ENCODE measurements at places on chromosomes 7 and 10.

- no peak for DNase-seq
Observed at GRCh38 chr10:112269266-112269665, 13.9 kb upstream of the TECTB start.

DNA sequence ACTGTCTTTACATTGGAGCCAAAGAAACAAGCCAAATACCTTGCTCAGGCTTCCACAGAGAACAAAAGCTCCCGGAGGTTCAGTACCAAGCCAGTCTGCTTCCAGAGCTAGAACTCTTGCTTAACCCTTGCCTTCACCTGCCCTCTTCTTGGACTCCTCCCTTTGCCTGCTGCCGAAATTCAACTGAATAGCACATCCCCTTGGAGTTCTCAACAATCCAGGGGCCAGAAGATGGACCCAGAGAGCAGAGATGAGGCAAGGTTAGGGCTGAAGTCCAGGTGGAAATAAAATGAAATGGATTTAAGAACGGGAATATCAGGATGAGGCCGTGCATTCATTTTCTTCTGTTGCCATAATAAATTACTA, 876 bp upstream of the PIK3AP1 start:
- DNase-seq, result no peak

GRCh38 chr10:82982110-82982608, 1107.2 kb downstream of the NRG3 start:
- no peak for DNase-seq

GRCh38 chr10:126948355-126949160, 43.3 kb downstream of the DOCK1 start:
- DNase-seq, result no peak

- no peak for DNase-seq
Observed at GRCh38 chr7:38507384-38507783, 123.8 kb downstream of the AMPH start.

- DNase-seq, result no peak
Observed at GRCh38 chr10:132735923-132736391, 50.0 kb downstream of the NKX6-2 start.

- DNase-seq, result no peak
Observed at GRCh38 chr7:135939261-135939812, 37.8 kb downstream of the MTPN start.

DNA sequence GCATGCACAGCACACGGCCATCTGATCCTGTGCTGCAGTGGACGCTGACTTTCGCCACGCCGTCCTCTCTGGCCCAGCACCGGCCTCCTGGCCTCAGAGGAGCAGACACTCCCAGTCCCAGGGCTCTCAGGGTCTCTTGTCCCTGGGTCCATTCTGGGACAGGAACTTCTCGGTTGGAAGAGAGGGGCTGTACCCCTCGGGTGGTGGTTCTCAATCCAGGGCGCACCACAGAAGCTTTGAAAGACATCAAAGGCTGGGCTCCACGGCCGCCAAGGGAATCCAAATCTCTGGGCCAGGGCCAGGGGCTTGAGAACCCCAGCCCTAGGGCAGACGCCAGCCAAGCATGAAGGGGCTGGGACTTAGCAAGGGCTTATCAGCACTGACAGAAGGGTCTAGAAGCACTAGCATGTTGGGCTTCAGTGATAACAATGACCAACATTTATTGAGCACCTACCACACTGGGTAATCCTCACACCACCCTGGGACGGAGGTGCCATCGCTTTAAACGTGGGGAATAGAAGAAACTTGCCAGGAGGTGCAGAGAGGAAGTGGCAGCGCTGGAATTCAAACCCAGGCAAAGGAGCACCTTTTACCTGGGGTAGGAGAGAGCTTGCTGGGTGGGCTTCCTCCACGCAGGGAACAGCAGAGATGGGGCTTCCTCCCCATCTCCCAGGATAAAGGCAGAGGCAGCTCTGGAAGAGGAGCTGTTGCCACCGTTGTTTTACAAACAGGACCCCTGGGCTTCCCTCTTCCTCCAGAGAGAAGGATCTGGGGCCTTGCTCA, 1.8 kb upstream of the PYROXD2 start:
- DNase-seq, result no peak

DNA sequence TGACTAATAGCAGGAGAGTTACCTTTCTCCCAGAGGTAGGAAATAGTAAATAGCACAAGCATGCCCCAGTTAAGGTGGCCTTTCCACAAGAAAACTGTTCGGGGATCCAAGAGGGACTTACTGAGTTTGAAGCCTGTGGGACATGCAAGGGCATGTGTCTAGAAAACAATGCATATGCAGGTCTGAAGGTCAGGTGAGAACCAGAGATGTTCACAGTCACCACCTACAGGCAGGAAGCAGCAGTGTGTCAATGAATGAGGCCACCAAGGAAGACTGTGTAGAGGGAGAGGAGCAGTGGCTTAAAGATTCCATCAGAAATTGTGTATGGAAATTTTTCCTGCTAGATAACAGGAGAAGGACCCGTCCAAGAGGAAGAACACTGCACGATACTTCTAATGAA, 66.0 kb downstream of the CALD1 start:
- no peak for DNase-seq

DNA sequence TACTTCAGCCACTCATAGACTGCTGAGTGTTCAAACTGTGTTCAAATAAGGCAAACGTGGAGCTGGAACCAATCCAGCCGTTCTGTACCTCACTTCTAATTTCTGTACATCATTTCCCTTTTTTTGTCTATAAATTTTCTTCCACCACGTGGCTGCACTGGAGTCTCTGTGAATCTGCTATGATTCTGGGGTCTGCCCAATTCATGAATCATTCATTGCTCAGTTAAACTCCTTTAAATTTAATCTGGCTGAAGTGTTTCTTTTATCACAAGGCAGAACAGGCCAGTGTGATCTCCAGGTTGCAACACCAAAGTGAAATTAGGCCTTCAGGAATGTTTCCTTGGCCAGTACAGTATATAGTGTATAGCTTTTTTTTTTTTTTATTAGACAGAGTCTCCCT, 53.5 kb downstream of the DNAJC12 start:
- DNase-seq, result no peak

GRCh38 chr7:90599038-90599437, 2.9 kb downstream of the CDK14 start:
- no peak for DNase-seq

DNA sequence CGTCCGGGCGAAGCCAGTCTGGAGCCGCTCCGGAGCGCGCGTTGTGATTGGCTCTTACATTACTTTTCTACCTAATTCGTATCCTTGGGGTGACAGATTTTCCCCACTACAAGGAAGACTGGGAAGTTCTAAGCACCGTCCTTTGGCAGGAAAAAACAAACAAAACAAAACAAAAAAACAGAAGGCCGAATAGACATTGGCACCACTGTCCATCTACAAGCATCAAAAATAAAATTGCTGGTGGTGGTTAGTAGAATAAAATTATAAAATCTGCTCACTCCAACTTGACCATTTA, 651 bp upstream of the SKAP2 start:
- no peak for DNase-seq

DNA sequence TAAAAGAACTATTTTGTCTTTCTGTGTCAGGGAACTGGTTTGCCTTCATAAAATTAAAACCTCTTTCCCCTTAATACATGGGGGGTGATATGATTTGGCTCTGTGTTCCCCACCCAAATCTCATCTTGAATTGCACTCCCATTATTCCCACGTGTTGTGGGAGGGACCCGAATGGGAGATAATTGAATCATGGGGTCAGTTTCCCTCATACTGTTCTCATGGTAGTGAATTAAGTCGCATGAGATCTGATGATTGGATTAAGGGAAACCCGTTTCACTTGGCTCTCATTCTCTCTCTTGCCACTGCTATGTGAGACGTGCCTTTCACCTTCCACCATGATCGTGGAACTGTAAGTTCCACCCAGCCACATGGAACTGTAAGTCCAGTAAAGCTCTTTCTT, 142.1 kb downstream of the VTI1A start:
- no peak for DNase-seq

DNA sequence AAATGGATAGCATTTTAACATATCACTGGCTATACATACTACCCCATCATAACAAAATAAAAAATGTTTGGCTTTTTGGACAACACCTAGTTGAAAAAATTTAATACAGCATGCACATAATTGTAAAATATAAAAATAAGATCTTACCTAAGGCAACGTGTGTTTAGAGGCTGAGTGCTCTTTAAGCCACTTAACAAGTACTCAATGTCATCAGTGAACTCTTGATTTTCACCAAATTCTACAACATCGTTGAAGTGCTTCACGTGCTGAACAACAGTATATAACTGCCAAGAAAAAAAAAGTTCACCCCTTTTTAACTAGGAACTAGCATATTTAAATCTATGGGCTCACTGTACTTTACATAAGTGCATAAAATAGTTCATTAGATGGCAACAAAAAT, 49.5 kb downstream of the WAPL start:
- no peak for DNase-seq

DNA sequence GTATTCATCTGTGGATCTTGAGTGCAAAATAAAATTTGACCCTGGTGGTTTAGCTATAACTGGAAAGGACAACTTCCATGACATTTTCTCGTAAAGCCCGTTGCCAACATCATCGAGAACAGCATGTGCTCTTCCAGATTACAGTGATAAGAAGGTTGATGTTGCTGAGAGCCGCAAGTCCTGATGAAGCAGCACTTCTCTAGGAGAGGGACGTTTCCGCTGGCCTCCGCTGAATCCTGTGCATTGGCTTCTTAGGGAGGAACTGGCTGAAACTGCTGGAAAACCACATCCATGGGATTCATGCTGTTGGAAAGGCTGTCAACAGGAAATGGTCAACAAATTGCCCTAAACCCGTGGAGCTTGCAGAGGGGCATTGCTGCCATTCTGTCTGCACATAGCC, 21.4 kb upstream of the ABCB5 start:
- DNase-seq, result no peak

DNA sequence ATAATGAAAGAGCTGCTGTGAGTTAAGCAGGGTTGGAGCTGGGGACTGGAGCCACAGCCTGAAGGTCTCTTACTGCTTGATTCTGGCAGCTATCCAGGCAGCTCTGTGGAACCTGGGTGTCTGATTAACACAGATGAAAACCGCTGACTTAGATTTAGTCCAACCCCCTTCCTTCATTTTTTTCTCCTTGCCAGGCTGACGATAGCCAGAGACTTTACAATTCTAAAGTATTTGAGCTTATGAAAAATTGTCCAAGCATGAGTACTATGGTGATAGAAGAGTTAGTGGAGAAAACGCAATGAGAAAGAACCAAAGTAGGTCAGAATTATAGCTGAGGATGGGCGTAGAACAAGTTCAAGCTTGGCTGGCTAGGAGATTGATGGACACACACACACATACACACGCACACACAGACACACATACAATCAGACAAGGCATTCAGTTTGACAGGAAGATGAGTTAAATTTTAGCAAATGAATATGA, 13.5 kb upstream of the GPR85 start:
- no peak for DNase-seq
